NCI-H510A treated with DMSO at 0.1 percent for 48 hours (cell line): ENCODE measurements at places on chromosomes 5 and 9.
A peak's percentile ranks its signal among the peaks of the same experiment; 100 is the strongest.

DNA sequence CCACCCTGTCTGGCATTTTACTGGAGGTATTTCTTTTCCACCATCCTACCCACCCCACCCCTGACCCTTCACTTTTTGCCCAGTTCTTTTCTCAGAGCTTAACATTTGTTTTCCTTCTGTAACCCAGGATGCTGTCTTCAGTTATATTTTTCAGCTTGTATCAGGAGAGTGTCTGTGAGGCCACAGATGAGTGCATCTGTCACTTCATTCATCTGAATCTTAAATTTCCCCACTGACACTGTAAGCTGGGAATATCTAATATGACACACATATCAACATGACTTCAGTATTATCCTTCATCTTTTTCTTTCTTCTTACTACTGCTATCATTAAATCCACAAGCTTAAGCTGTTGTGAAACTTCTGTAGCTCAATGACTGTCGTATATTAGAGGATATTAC lies 4.9 kb downstream of the MARCHF3 start:
- DNase-seq, result no peak

DNA sequence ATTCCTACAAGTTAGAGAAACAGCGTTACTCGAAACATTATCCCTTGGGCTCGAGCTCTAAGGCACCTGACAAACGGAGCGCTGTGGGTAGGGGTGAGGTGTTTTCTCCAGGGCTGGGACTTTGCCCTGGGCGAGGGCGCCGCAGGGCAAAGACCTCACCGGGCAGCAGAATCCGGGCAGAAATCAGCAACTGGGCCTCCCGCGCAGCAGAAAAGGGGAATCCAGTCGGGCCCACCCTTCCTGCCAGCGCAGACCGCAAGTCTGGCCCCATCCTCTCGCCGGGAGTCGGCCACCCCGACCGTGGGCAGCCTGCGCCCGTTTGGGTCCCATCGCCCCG lies 430 bp upstream of the MSH3 start:
- no peak for DNase-seq

DNA sequence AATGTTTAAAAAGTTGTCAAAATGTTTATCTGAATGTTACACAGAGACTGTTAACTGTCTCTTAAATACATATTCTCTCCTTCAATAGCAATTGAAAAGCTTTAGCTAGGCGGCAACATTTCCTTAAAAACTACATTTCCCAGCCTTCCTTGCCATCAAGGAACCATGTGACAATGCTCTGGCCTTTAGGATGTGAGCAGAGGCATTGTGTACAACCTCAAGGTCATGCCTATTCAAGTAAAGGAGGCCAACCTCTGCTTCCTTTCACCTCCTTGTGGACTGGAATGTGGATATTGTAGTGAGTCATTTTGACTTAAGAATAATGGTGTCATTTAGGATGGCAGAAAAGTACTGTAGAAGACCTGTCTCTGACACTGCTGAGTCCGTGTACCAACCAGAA lies 23.7 kb upstream of the MROH2B start:
- no peak for DNase-seq

DNA sequence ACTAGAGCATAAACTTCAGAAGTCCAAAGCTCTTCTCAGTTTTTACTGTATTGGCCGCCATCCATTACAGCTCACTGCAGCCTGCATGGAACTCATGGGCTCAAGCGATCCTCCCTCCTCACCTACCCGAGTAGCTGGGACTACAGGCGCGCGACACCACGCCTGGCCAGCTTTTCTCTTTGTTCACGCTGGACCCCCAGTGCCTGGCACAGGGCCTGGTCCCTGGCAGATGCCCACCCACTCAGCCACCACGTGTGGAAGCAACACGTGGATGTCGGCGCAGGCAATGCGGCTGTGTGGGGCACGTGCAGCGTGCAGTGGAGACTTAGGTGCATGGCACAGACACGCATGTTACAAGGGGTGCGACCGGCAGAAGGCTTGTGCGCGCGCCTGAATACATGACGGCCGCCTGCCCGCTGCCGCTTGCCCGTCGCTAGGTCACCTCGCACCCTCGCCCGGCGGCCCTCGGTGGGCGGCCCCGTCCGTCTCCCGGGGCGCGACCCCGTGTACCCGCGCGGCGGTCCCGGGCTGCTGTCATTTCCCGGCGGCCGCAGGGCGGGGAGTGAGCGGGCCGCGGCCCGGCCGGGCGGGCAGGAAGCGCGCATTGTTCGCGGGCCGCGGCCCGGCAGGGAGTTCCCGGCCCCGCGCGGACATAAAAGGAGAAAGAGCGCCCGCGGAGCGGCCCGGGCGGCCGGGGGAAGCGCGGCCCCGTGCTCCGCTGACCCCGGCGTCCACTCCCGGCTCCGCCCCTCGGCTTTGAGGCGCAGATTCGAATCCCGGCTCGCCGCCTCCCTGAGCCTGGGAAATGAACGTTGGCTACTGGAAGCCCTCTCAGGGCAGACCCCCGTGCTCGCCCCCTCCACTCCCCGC lies 24.1 kb upstream of the PTGS1 start:
- DNase-seq, result peak; percentile 33

DNA sequence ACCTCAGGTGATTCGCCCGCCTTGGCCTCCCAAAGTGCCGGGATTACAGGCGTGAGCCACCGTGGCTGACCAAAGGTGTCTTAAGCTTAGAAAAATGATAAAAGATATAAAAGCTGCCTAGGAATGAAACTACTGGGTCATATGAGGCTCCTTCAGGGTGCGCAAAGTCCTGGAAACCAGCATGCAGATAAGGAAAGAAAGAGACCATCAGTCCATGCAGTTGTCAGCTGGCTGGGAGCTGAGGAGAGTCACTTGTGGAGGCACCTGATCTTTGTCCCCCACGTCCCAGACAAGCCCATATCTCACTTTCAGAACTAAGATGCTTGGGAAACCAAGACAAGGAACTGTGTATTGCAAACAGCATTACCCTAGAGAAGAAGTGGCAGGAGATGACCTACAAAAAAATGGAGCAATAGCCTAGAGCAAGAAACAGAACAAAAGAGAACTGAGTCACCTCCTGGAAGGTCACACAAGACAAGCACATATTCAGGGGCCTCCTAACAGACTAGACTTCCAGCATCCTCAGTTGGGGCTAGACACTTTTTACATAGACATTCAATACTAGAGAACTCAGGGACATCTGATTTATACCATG lies 2.8 kb upstream of the CCDC125 start:
- no peak for DNase-seq

DNA sequence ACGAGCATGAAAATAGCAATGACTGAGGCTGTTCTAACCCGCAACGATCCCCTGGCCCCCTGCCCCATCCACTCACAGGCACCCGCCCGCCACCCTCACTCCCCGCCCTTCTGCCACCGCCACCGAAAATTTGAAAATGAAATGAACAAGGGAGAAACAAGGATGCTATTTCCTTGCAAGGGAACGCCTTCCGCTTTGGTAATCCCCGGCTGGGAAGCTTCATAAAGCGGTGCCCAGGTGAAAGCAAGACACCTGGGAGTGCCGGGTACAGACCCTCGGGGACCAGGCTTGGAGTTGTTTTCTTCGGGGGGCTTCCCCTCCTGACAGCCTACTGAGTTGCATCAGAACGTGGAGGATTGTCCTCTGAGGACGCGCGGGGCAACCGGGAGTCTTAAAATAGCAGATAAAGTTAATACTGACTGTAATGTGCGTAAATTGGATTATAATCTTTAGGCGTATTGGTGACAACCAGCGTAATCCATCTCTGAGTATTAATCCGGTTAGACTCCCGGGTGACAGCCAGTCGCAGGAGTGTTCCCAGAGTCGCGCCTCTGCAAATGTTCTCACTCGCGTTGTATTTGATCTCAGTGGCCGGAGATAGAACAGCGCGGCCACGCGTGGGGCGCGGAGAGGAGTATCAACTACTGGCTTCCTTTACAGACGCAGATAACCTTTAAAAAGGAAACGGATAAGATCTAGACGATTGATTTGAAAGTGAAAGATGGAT lies 885 bp upstream of the MLLT3 start:
- no peak for DNase-seq

- no peak for DNase-seq
Measured at GRCh38 chr9:127650518-127650917, 38.4 kb downstream of the STXBP1 start.

GRCh38 chr9:84357275-84357674 lies 16.7 kb upstream of the SLC28A3 start:
- no peak for DNase-seq

DNA sequence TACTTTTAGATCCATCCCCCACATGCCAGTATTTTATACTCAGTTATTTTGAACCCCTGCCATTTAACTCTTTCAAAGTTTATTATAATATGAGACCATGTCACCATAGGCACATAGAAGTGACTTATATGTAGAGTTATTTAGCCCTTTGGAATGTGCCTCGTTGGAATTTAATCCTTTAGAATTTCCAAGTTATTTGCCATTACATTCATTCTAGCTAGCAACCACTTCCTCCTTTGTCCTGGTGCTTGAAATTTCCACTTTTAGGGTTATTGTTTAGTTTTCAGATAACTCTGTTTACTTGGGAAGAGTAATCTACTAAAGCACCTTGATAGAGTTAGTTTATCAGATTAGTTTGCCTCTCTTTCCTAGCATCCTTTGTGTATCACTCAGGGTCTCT lies 82.8 kb upstream of the TLE1 start:
- DNase-seq, result no peak

- no peak for DNase-seq
Measured at GRCh38 chr5:109522404-109522803, 112.6 kb upstream of the PJA2 start.

GRCh38 chr9:17936365-17936764 lies 357.5 kb downstream of the SH3GL2 start:
- no peak for DNase-seq

GRCh38 chr9:89367726-89368437 lies 49.6 kb downstream of the SECISBP2 start:
- no peak for DNase-seq

DNA sequence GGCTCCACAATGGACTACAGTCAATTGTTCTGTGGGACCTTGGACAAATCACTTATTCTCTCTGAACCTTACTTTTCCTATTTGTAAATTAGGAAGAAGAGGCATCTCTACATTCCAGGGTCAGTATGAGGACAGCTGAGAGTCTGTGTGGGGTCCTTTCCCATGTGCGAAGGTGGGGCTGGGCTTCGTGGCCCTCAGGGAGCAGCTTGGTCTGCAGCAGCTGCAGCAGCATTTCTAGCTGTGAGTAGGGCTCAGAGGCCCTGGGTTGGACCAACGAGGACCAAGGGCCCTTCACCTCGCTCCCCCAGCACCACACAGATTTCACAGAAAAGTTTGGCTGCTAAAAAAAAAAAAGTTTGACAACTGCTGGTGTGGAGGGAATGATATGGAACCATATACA lies 9.4 kb upstream of the DDX41 start:
- no peak for DNase-seq

DNA sequence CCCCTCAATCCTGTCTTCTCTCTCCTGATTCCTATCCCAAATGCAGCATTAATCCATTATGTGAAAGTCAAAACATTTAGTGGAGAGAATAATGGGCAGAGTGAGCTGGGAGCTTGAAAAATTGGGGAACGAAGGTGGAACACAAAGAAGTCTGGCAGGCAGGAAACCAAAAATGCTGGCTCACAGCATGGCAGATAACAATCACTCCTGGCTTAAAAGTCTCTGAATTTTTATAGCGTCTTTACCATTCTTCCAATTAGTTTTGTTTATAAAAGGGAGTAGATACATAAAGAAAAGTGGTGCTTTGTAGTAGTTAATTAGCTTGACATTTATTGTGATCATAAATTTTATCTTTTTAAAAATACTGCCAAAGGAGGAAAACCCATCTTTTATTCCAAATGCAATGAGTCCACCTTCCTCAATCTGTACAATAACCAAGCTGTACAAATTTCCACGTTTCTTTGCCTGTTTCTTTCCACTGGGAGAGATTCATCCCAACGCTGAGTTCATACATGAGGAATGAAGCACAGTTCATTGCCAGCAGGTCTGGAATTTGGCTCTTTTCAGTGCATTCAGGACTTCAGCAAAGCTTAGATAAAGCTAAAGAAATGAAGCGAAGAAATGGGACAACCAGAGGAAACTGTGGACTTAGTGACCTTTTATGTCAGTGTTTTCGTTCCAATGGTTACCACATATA lies 174.7 kb downstream of the HMHB1 start:
- DNase-seq, result no peak

GRCh38 chr9:129774791-129775447 lies 22.1 kb upstream of the PTGES start:
- DNase-seq, result no peak

DNA sequence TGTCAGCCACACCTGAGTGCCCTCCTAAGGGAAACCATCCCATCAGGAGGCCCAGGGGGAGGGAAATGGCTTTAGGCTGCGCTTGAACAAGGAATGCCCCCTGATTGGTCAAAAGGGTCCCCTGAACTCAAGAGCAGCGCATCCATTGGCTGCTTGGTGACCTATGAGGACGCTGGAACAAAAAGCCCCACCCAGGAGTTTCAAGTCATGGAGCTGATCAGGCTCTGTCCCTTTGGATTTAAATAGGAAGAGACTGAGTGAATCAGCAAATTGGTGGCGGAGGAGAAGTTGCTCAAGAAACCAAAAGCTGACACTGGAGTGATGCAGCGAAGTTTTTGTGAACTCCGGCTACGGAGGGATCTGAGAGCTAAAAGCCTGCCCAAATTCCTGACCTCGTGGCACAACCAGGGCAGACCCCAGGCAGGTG lies 66.7 kb downstream of the SMIM23 start:
- no peak for DNase-seq

DNA sequence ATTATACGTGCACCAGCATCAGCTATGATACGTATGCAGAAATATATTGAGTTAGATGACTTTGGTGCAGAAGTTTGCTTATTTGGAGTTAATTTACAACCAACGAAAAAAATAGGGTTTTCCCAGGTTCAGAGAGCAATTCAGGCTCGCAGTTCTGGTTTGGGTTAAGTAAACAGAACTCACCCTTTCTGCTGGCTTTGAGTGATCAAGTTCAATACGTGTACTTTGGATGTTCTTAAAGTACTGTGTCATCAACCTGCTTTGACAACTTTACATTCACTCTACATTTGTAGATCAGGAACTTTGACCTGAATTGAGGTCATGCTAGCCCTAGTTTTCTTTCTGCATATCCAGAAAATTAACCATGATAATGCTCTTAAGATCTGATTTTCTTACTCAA lies 40.7 kb downstream of the ACOT12 start:
- DNase-seq, result no peak

GRCh38 chr9:12699529-12699928 lies 6.3 kb downstream of the TYRP1 start:
- DNase-seq, result no peak
